ENCODE measurements at places on chromosomes 1 and 21.

DNA sequence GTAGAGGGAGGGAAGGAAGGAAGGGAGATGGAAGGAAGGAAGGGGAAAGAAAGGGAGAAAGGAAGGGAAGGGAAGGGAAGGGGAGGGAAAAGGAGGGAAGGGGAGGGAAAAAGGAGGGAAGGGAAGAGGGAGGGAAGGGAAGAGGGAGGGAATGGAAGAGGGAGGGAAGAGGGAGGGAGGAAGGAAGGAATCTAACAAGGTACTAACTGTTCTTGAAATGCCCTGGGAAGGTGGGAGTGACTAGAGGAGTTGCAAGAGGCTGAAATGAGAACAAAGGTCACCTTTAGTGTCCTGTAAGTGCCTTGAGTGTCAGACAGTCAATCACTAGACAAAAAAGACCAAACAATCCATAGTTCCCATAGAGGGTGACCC is 2.3 kb upstream of the ATP2B4 start:
- no peak for DNase-seq

- DNase-seq, result no peak
Measured at GRCh38 chr21:34953950-34954349, 95.2 kb downstream of the RUNX1 start.

- no peak for DNase-seq
Measured at GRCh38 chr1:14392859-14393365, 205.6 kb upstream of the KAZN start.

- no peak for DNase-seq
Measured at GRCh38 chr21:31991356-31992331, 118.8 kb downstream of the HUNK start.

GRCh38 chr1:193079187-193079586 is 19.8 kb downstream of the RO60 start:
- no peak for DNase-seq

GRCh38 chr1:110582378-110582777 is 23.8 kb downstream of the KCNA2 start:
- DNase-seq, result no peak

- no peak for DNase-seq
Measured at GRCh38 chr1:231964241-231964640, 337.7 kb downstream of the DISC1 start.

DNA sequence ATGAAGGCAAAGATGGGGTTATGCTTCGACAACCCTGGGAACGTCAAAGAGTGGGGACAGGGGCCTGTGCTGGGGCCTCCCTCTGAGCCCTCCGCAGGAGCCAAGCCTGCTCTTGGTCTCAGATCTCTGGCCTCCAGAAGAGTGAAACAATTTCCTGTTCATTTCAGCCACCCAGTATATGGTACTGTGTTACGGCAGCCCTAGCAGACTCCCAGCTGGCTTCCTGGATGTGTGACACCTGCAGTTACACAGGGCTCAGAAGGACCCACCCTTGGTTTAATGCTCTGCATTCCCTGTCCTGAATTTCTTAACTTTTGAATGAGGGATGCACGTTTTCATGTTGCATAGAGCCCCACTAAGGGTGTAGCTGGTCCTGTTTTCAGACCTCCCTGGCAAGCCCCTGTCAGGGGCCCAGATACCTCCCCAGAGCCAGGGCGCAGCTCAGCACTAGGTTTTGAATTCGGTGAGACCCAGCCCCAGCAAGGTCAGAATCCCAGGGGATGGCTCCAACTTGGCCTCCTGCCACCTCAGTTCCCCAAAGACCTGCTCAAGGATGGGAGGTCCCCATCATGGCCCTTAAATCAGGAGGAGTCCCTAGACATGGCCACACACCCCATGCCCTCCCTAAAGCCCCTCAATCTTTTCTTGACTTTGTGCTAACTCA is 79.0 kb upstream of the IFFO2 start:
- no peak for DNase-seq

- DNase-seq, result no peak
Measured at GRCh38 chr1:55584526-55585401, 369.6 kb upstream of the USP24 start.

DNA sequence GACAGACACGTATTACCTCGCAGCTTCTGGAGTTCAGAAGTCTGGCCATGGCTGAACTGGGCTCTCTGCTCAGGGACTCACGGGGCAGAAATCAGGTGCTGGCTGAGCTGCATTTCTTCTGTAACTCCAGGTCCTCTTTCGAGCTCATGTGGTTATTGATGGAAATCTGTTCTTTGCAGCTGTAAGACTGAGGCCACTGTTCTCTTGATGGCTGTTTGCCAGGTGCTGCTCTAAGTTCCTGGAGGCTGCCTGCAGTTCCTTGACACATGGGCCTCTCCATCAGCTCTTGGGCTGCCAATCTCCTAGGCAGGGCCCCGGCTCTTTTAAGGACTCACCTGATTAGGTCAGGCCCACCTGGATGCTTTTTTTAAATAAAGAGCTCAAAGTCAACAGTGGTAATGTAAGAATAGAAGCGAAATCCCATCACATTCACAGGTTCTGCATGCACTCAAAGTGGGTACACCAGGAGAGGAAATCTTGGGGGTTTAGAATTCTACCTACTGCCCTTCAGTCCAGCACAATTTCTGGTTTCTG is 139.1 kb downstream of the KAZN start:
- DNase-seq, result no peak

GRCh38 chr1:59132295-59132694 is 164.6 kb upstream of the FGGY start:
- DNase-seq, result no peak

DNA sequence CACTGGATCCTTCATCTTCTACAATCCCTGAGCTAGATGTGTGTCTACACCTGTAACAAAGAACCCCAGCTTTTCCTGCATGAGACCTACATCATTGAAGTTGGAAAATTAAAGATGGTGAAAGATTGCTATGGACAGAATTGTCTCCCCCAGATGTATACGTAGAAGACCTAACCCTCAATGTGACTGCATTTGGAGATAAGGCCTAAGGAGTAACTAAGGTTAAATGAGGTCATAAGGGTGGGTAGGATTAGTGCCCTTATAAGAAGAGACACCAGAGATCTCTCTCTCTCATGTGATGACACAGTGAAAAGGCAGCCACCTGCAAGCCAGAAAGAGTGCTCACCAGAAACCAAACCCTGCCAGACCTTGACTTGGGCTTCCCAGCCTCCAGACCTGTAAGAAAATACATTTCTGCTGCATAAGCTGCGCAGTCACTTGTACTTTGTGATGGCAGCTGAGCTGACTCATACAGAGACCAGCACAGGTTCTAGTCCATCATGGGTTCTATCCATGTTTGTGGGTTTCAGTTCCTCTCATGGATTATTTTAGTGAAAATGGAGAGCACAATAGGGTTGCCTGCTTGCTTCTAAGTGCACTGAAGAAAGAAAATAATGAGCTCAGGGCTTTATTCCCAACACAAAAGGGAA is 180.8 kb downstream of the TPR start:
- no peak for DNase-seq

DNA sequence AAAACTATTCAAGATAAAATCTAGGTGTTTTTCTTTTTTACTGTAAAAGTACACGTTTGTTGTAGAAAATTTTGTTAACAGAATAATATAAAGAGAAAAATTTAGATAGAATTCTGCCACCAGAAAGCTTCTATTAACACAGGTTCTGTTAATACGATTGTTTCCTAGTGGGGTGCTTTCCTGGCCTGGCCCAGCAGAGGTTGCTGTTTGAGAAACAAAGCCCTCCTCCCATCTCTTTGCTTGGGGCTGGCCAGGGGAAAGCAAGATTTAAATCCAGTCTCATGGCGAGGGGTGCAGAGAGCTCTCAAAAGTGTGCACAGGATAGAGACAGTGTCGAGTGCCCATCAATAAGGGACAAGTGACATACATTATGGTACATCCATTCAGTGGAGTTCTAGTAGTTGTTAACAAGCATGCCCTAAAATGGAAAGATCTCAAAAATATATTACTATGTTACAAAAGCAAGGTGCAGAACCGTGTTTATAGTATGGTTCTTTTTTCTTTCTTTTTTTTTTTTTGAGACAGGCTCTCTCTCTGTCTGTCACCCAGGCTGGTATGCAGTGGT is 14.6 kb upstream of the ACBD3 start:
- DNase-seq, result no peak

GRCh38 chr1:1547011-1547410 is 6.6 kb upstream of the TMEM240 start:
- DNase-seq, result no peak

DNA sequence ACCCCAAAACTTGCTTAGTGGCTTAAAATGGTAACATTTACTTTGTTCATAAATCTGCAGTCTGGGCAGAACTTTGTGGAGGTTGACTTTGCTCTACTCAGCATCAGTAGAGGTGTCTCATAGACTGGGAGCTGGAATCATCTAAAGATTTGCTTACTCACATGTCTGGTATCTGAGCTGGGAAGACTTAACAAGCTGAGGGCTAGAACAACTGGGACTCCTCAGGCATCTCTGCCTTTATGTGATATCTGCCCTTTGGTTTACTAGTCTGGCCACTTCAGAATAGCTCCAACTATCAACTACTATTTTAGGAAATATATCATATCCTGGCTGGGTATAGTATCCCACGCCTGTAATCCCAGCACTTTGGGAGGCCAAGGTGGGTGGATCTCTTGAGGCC is 82.5 kb downstream of the C4BPA start:
- no peak for DNase-seq

- DNase-seq, result no peak
Measured at GRCh38 chr1:113452921-113453770, 62.8 kb downstream of the MAGI3 start.

DNA sequence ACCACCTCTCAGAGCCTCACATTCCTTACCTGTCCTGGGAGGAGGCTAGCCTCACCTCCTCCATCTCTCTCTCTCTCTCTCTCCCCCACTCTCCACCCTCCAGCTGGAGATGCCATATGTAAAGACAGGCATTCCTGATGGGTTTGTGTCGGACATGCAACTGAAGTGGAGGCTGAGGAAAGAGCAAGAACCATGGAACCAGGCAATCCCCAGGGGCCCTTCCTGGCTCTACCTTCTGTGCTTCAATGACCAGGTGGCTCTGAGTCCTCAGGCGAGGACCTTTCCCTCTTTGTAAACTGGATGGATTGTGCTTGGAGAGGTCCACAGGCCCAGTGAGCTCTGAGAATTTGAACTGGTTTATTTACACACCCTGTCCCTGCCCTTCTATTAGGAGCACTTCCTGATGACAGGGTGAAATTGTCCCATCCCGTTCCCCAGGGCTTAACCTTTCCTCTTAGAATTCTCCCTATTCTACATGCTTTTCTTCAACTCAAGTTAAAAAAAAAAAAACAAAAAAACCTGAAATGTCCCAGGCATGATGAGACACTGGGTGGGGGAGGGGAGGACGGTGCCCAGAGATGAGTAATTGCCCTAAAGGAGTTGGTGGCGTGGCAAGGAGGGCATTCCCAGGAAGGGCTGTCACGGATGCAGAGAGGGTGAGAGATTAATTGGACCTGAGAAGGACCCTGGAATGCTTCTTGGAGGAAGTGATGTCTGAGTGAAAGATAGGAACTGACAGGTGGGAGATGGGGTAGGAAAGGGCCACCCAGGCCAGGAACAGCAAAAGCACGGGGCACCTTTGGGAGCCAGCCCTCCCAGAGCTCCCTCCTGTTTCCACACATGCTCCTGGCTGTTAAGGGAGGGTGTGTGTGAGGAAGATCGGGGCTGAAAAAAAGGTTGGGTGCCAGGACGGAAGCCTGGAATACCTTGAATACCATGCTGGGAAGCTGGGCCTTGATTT is 50.2 kb upstream of the WASF2 start:
- DNase-seq, result no peak

DNA sequence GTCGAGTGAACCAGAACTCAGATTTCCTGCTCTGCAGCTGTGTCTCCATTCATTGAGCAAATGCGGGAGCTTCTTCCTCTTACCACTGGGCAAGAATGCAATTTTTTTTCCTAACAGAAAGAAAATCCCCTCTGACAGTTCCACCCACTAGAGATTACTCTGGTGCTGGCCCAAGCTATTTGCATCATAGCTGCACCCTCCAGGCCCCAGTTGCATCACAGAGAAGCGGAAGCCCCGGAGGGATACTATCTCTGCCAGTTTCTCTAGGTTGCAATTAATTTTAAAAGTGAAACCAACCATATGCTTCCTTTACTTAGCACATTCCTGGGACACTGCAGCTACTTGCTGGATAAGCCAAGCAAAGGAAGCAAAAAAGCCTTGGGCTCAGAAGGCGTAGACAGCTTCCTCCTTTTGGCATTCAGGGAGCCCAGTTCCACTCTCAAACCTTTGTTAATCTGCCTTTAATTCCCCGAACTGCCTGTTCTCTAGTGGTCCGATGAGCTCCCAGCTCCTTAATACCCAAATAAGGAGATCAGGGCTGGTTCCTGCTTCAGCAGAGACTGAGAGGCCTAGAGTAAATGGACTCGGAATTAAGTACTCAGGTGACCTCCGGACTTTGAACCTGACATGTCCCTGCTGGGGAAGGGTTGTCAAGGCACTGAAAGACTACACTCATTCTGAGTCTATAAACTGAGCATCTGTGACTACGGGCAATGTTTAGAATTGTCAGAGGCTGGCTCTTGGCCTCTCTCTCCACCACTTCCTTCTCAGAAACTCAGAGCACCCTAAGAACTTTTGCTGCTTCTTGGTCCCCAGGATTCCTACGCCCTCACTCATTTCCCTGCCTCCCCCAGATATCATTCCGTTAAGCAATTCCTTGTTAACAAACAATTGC is 72.5 kb upstream of the TNFSF18 start:
- DNase-seq, result no peak

DNA sequence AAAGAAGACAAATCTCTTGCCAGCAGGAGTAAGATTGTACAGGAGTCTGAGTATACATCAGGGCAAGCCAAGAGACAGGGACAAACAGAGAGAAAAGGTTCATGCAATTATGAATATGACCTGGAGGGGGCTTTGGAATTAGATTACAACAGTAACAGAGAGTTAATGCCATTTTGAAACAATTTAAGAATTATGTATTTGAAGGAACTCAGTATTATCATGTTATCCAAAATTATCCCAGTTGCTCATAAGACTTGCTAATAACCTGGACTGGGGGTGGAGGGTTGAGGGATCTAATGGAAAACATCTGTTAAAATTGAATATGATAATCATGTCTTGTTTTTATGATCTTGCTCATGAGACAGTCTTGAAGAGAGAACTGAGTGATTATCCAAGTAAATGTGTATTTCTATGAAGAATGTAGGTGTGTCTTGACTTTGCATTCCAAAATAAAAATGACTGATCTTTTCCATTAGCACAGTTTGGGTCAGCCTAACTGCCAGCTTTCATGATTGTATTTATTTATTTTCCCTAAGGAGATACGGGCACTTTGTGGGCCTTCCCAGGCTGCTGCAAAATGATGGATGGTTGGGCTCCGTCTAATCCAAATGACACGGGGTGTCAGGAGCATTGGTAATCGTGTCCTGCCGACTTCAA is 117.7 kb downstream of the ERG start:
- no peak for DNase-seq

DNA sequence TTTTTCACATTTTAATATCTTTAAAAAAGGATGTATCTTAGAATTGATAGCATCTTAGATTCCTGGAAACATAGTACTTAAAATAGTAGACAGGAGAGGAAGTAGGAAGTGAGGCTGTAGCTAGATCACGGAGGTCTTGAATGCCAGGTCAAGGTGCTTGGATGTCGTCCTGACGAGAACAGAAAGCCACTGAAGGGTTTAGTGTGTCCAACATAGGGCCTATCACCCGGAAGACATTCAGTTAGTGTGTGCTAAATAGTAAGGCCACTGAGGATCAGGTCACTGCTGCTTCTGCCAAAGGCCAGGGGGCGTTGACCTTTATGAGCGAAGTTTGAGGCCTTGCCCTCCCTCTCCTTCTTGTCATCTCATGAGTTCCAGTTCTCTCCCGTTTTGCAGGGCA is 35.7 kb downstream of the RAB3B start:
- DNase-seq, result no peak

GRCh38 chr1:223483511-223483910 is 90.3 kb downstream of the CCDC185 start:
- no peak for DNase-seq

GRCh38 chr1:69421286-69421685 is 146.4 kb upstream of the LRRC7 start:
- DNase-seq, result no peak

All from stimulated activated CD8-positive, alpha-beta memory T cell treated with anti-CD3 and anti-CD28 coated beads, Interleukin-4, amount 100 ng/mL, for 4 hours (primary cell).